ENCODE measurements at places on chromosomes 1 and 21. TPM values are rescaled to one million over a fixed set of nuclear protein-coding genes. Genes with fewer than 3 reads are reported as not detected.

DNA sequence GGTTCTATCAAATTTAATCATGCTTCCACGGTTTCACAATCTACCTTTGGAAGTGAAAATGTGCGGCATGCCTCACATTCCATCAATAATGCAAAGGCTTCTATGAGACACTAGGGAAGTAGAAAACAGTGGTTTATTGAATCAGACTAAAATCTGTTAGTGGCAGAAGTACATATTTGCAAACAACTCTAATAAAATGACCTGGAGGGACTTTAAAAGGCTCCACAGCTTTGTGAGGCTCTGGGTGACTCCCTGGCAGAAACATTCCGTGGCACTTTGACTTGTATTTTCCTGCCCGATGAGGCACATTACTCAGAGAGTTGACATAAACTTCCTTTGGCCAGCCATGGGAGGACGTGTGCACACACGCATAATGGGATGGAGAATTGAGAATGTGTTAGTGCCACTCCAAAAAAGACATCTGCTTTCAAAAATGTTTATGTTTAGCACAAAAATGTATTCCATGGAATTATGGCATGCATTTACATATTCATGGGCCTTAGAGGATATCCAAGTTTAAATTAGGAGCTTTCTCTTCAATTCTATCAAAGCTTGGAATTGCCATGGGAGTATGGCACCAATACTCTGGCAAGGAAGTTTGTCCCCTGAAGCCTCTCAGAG, 60.0 kb upstream of the SSX2IP start:
- no peak for DNase-seq

DNA sequence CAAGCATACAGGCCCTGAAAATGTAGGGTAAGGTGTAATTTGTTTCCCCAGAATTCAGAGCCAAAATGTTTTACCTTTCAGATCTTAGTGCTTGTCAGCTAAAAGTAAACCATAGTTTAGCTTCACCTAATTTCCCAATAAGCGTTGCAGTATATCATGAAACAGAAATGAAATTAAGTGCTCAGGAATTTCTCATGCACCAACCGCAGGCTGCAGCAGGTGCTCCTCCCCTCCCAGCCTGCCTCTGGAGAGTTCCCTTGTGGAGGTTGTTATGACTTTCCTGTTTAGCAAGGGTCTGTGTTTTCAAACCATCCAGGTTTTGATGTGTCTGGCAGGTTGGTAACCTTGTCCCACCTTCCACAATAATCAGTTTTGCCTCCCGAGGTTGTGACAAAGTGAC, 118.5 kb downstream of the HLX start:
- no peak for DNase-seq

DNA sequence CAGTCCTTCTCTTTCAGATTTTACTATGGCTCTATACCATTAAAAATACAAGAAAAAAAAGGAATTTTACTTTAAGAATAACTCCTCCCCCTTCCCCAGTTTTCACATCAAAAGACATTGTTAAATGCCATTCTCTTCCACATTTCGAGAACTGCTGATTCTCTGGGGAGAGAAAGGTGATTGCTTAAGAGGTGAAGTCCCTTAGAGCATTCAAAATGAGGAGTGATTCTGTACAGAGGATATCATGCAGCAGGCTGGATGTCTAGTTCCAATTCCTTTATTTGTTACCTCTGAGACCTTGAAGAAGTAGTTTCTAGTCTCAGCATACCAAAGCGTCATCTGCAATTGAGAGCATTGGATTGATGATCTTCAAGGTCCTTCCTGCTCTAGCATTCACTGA, 46.9 kb downstream of the FMO3 start:
- no peak for DNase-seq

- no peak for DNase-seq
These were observed 28.6 kb downstream of the CAMSAP2 start for GRCh38 chr1:200767321-200767720.

DNA sequence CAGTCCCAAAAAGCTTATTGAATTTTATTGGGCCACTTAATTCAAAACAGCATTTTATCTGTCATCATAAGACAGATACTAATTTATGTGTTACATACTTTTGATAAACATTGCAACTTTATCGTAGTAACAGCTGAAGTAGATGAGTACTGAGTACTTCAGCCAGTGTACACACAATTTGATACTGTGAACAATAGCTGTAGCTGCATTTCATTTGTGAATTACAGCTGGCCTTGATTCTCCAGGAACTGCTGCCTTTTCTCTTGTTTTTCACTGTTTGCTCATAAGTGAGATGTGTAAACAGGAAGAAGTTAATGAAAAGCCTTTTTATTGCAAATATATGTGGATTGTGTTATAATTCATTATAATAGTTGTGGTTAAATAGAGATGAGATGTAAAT, 10.2 kb downstream of the UAP1 start:
- no peak for DNase-seq

DNA sequence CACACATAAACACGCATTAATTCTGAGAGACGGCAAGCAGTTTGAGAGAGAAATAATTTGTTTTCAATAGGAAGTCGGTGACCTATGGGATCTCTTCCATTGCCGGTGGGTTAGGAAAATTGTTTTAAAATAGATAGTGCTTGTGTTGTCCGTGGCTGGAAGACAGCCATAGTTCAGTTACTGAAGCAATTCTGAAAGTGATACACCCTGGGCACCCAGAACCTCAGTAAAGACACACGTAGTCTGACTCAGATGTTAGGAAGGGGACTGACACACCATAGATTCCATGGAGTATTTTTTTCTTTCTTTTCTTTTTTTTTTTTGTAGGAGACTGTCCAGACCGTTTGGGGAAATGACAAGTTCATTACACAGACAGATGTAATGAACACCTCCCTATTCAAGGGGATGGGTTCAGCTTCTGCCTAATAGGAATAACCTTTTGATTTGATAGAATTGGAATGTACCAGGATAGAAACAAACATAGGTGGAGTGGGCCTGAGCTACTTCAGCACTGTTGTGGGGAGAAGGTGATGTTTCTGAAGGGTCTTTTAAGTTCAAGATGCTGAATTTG, 1.6 kb downstream of the C1orf21 start:
- DNase-seq: no peak

GRCh38 chr1:56080123-56080522, 499.2 kb downstream of the PLPP3 start:
- DNase-seq: no peak

DNA sequence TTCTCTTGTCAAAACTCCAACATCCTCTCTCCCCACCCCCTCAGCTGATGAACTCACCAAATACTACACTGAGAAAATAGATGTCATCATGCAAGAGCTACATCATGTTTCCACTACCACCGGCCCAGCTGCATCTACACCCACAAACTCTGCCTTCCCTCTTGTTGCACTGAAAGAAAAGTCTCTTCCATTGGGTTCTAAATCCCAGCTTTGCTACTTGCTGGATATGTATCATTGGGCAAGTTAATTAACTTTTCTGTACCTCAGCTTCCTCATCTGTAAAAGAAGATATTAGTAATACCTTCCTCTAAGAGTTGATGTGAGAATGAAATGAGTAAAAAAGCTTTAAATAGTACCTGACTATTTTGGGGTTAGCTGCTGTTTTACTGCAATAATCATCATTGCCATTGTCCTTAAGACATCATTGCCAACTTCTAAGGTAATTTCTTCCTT, 108.6 kb downstream of the OLFML2B start:
- DNase-seq: no peak

GRCh38 chr21:41622831-41623548, 115.0 kb upstream of the TMPRSS2 start:
- DNase-seq: no peak

DNA sequence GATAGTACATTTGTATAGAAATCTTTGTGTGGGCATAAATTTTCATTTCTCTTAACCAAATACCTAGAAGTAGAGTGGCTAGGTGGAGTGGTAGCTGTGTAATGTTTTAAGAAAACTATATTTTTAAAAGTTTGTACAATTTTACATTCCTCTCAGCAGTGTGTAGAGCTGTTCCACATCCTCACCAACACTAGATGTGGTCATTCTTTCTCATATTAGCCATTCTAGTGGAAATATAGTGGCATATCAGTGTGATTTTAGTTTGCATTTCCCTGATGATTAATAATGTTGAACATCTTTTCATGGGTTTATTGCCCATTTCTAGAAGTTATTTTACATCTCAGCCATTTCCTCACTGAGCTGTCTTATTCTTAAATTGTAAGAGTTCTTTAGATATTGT, 65.5 kb downstream of the ITSN1 start:
- DNase-seq: no peak

- no peak for DNase-seq
These were observed 37.6 kb upstream of the DESI2 start for GRCh38 chr1:244615301-244615700.

DNA sequence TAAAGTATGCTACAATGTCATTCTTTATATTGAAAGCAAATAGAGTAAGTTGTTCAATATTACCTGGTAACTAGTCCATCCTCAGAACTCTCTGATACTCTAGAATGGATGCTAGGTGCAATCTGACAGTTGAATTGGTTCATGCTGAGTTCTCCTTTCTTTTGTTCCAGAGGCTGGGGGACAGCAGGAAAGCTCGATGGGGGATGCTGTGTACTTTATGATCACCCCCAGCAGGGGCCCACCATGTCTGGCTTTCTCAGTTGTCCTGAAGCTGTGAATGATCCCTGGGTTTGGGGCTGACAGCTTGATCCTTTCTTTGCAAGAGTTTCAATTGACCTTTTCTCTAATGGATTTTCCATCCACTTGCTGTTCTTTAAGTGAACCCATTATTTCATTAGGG, 22.5 kb downstream of the FMN2 start:
- DNase-seq: no peak

DNA sequence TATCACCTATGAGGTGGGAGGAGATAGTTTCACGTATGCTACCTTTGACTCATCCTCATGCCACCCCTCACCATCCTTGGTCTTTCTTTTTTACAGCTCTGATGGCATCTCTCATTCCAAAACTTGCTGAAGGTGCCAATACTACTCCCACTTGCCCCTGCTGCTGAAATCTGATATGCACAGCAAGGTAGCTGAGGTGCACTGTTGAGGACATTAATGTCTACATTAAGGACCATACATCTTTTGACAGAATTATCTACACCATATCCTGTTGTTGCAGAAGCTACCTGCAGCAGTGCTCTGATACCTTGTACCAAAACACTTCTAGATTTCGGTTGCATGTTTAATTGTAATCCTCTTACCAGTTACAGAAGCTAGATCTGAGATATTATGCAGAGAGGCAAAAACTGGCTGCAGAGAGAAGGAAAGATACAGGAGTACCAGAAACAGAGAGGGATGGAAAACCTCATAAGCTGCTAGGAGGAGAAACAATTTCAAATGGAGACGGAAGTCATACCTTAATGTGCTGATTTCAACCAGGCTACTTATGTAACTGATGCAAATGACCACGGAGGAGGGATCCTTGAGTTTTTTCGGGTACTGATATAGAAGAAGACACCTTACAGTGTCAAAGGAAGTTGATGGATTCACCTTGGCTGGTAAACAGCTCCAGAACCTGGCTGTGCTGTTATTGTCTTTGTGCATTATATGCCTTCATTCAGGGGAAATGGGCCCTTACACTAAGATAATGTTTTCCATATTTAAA, 19.3 kb upstream of the PTPRC start:
- DNase-seq: no peak

DNA sequence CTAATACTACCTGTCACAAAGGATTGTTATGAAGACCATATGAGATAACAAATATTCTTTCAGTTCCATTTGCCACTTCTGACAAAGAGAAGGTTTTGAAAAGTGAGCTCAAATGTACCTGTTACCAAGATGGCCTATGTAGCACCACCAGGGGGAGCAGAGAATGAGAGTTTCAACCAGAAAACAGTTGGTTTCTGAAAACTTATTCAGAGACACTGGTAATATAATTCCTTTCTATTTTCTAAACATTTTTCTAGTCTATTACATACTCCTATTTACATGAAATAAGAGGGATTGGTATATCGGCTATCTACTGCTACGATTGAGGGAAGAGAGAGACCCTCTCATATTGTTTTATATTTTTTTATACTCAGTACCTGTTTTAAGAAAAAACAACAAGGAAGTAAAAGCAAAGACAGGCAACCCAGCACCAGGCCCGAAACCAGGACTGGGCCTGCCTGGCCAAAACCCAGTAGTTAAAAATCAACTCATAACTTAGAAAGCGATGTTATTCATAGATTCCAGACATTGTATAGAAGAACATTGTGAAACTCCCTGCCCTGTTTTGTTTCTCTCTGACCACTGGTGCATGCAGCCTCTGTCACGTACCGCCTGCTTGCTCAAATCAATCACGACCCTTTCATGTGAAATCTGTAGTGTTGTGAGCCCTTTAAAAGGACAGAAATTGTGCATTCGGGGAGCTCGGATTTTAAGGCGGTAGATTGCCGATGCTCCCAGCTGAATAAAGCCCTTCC, 48.3 kb downstream of the IL23R start:
- DNase-seq: no peak

GRCh38 chr1:236370420-236370819, 23.7 kb upstream of the EDARADD start:
- no peak for DNase-seq

DNA sequence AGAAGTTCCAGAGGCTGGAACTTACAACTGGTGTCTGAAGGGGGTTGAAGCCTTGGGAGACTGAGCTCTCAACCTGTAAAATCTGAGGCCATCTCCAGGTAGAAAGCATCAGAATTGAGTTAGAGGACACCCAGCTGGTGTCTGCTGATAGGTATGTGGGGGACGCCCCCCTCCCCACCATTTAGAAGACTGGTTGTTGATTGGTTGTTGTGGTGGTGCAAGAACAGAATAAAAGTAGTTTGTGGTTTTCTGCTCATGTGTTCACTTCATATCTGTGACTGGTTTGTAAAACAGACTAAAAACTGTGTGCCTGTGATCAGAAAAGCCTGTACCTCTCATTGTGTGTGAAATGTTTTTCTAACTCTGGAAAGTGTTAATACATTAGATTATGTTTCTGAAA, 33.2 kb upstream of the PDE4B start:
- no peak for DNase-seq

- DNase-seq: no peak
These were observed 11.0 kb downstream of the PLEKHA6 start for GRCh38 chr1:204348722-204349121.

DNA sequence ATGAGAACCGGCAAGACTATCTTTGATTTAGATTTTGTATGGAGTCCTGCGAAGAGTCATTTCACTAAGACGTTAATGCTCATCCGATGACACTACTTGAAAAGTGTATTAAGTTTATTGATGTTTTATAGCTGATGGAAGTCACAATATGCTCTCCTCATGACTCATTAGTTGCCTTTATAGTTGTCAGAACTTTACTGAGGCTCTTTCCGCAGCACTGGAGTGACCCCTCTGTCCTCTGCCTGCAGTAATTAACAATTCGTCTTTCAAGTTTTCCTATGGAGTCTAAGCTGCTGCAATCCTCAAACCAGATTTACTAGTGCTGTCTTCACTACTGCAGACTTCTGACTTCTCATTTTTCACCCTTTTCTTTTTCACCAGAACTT, 853 bp downstream of the USP16 start:
- DNase-seq: no peak

DISP1 gene
- 3.8 TPM for total RNA-seq

FAM72D gene
- total RNA-seq: 6.1 TPM

OR2T35 gene
- not detected for total RNA-seq

MAP3K21 gene
- 11.0 TPM for total RNA-seq
